ENCODE measurements at places on chromosomes 7 and 10.

- no peak for DNase-seq
Observed at GRCh38 chr7:34137176-34137575, 231.8 kb downstream of the BMPER start.

GRCh38 chr7:96962221-96962885, 43.0 kb upstream of the DLX6 start:
- no peak for DNase-seq

GRCh38 chr10:114751856-114752255, 69.7 kb upstream of the FHIP2A start:
- DNase-seq: no peak

DNA sequence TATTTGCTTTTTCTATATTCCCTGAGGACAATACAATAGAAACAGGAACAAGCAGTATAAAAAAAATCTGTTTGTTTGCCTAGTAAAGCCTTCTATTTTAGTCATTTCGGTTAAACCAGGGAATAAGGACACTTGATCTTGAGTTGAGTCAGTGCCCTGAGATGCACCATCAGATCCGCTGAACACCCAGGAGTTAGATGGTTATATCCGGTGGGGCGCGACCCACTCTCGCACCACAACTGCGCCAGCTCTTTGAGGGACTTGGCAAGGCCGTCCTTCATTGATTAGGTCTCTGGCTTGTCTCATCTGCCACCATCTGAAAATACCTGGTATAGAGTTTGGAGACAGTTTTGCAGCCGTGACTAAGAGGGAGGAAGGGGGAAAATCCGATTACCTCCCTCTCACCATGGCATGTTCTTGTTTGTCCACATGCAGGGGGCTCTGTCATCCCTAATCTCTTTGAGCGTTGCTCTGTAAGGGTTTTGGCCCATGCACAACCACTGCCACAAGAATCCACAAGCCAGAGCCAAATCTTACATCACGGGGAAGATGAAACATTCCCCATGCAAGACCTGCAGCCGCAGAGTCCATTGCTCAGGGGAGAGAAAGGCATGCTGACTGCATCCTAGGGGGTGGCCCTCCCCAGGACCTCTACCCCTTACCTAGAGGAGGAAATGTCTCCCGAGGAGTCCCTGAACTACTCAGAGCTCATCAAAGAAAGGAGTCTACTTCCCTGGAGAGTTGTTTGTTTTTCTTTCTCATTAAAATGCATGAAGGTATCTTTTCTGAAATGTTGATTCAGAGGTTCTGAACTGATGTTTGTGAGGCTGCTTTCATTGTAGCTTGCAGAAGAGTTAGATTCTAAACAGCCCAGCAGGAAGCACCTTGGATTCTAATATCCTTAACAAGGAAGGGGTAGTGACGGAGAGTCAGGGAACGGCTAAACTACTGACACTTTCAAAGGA, 101.6 kb upstream of the FAM171A1 start:
- DNase-seq: no peak

DNA sequence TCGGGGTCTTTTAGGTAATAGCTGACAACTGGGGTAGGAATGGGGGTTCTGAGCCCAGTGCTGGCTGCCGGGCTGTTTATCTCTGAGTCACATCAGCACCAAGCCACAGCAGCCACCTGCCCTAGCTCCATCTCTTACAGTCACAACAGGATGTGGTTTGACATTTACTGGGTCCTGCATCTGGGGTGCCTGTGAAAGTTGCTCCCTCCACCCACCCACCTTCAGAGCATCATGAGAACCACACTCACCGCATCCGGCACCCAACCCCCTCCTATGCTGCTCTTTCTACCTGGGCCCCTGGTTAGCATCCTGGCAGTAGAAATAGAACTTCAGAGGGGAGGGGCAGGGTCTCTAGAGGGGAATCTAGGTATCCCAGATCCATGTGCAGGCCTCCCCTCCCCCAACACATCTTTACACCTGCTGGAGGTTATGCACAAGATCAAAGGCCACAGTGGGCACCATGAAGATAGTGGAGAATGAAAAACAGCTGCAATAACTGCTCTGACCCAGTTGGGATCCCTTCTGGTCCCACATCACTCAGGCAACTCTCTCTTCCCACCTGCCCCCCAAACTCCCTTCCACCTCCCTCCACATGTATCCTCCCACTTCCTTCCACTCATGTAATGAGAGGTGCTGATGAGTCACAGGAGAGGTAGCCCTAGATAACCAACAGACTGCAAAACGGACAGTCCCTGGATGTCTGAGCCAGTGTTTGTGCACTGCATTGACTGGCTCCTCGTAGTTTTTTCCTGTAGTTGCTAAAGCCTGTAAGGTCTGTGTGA, 38.2 kb downstream of the PRSS2 start:
- DNase-seq: peak; percentile 99

- DNase-seq: no peak
Observed at GRCh38 chr10:72026278-72027111, 61.9 kb downstream of the SPOCK2 start.

DNA sequence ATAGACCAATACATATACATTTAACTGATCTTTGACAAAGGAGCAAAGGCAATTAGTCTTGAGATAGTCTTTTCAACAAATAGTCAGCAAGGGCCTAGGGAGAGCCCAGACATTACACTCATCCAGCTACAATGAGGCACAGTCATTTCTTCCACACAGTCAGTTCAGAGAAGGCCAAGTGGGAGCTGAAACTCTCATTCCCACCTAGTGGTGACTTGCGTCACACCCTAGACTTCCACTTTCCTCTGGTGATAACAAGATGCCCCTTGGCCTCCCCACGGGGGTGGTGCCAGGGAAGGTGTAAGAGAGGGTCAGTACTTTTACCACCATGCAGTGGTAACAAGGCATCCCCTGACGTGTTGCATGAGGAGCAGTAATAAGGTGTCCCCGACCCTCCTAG, 8.0 kb downstream of the FRMPD2 start:
- no peak for DNase-seq

DNA sequence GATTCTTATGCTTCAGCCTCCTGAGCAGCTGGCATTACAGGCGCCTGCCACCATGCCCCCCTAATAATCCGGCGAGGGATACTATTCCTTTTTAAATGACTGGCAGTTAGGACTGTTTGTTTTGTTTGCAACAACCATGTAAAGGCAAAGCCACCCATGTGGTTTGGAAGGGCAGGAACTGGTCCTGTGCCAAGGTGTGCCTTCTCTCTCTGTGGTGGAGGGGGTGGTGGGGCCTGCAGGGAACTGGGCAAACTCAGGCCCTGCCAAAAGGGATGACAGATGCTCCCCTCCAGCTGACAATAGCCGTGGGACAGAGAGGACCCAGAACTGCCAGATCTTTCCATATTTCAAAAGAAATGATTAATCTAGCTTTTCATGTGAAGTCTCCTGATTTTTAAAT, 23.5 kb upstream of the WAPL start:
- no peak for DNase-seq

DNA sequence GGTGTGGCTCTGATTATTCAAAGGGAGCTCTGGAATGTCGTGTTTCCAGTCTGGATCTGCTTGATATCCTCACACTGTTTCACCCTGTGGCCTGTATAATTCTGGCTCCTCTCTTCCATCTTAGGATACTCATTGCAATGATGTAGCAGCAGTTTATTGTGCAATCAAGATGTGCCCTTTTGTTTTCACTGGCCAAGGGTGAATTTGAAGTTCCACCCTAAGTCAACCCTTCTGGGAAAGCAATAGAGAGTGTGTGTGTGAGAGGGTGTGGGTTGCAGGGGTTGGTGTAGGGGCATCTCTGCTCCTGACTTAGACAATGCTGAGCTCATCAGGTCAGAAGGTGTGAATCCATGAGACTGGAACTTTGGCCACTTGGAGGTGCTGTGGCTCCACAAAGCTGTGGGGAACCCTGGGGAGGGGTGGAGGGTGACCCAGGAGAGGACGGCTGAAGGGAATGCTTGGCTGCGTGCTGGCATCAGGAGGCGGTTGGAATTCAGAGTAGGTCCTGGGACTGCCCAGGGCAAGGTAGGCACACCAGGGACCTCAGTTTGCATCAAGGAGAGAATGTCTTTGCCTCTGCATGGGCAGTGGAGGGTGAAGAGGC, 118.0 kb upstream of the PRSS58 start:
- no peak for DNase-seq

- DNase-seq: no peak
Observed at GRCh38 chr7:33853361-33854062, 51.8 kb upstream of the BMPER start.

- no peak for DNase-seq
Observed at GRCh38 chr7:25887266-25887665, 264.7 kb upstream of the NFE2L3 start.

- DNase-seq: no peak
Observed at GRCh38 chr10:24350070-24350921, 141.4 kb downstream of the KIAA1217 start.

GRCh38 chr7:155333346-155334234, 35.9 kb downstream of the INSIG1 start:
- DNase-seq: no peak

DNA sequence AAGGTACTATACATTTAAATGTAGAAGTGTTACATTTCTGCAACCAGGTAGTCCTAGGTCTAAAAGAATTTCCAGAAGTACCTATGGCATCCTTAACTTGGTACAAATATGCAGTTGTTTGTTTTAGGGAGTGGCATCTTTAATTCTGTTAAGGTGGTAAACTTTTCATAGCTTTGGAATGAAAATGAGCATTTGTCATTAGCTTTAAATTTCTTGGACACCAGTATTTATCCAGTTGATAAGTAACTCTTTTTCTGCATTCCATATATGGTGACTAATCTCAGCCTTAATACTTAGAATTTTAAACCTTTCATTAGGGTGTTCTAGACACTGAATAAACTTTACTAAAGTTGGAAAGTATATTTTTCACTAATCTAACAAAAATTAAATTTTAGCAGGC, 10.8 kb downstream of the SLF2 start:
- no peak for DNase-seq

GRCh38 chr7:21771906-21772610, 173.6 kb downstream of the CDCA7L start:
- no peak for DNase-seq

- DNase-seq: no peak
Observed at GRCh38 chr10:85542936-85543730, 823.5 kb downstream of the GRID1 start.

DNA sequence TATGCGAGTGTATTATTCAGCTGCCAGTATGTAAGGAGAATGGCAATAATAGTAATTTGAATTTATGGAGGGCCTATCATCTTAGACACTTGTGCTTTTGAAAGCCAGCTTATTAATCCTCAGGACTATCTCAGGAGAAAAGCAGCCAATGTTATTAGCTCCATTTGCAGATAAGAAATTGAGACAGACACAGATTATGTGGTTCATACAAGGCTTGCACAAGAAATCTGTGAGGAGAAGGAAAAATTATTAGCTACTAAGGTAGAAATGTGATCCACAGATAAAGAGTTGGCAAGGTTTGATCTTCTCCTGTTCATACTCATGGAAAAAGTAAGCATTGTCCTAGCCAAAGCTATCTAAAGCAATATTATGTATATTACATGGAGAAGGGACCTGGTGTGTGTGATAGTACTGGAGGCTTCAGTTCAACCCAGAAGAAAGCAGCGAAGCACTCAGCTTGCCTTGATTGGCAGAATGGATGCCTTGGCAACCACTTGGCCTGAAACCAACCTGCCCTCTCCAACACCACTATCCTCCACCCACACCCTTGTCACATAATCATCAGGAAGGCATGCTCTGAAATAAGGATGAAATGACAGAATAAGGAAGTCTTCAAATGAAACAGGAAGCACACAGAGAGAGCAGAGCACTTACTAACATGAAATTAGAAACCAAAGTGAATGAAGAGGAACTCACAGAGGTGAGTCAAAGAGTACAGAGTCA, 18.0 kb downstream of the MACC1 start:
- no peak for DNase-seq

DNA sequence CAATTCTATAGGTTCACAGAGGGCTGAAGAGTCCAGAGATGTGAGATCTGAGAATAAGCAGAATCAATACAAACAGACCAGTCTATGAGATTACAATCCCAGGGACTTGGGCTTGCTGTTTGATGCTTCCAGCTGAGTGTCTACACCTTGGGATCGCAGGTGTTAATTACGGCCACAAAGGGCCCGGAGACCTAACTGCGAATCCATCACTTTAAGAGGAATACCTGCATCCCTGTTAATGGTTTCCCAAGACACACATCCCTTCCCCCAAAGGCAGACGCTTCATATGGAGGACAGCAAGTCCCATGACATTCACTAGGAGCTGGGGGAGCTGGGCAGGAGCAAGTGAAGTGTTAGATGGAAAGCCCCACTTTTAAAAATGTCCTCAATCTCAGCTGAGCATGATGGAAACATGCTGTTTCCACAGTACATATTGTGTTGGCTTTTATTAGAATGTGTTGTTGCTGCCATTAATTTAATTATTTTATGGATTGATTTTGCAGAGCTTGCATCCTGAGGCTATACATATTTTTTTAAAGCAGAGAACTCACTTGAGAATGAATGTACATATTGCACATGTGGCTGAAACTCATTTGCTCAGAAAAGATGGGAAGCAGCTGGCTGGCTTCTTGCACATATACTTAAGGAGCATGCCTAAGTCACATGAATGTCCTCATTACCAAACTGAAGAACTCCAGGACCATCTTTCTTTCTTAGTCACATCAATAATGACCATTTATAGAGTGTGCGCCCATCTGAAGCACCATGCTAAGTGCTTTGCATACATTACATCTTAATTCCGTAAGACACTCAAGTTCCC, 151.3 kb downstream of the NEBL start:
- no peak for DNase-seq

GRCh38 chr7:37311355-37311754, 137.3 kb downstream of the ELMO1 start:
- DNase-seq: peak; percentile 13

DNA sequence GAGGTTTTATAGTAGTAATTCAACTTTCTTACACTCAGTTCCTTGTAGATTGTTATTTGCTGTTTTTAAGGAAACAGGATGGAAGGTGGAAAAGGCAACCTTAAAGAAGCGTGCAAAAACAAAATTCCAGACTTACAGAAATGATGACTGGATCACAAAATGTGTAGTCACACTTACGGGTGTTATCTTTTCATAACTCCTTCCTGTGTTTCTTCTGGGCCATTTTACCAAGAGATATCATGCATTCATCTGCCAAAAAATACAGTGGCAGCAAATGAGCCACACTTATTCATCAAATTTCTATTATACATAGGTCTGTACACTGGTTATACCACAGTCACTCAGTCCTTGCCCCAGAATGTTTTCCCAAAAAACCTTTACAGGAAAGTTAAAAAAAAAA, 94.3 kb upstream of the IL6 start:
- no peak for DNase-seq

DNA sequence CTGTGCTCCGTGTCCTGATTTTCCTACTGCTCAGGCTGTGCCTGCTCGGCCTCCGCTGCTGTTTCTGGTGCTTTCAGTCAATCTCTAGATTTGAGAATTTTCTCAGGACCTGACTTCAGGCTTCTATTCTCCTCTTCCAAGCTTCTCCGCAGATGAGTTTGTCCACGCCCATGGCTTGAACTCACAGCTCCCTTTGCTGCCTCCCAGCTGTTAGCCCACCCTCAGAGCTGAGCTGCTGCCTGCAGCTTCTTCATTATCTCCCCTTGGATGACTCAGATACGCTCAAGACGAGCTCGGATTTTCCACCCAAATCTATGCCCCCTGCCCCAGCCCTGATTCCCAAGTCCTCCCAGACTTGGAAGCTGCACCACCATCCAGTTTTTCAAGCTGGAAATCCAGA, 104.7 kb downstream of the FGFR2 start:
- no peak for DNase-seq

- DNase-seq: no peak
Observed at GRCh38 chr7:101622609-101623173, 6.4 kb downstream of the MYL10 start.

GRCh38 chr10:64363687-64364086, 842.5 kb downstream of the REEP3 start:
- DNase-seq: no peak
